ENCODE measurements at places on chromosomes 13 and 19.

DNA sequence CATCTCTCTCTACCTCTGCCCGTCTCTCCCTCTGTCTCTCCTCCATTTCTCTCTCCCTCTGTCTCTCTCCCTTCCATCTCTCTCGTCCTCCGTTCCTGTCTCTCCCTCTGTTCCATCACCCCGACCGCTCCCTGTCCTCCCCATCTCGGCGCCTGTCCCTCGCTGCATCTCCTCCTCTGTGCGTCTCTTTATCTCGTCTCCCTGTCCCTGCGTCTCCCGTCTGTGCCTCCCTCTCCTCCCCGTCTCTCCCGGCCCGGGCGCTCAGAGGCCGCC, 4.6 kb downstream of the GRIN2D start:
- DNase-seq = no peak

DNA sequence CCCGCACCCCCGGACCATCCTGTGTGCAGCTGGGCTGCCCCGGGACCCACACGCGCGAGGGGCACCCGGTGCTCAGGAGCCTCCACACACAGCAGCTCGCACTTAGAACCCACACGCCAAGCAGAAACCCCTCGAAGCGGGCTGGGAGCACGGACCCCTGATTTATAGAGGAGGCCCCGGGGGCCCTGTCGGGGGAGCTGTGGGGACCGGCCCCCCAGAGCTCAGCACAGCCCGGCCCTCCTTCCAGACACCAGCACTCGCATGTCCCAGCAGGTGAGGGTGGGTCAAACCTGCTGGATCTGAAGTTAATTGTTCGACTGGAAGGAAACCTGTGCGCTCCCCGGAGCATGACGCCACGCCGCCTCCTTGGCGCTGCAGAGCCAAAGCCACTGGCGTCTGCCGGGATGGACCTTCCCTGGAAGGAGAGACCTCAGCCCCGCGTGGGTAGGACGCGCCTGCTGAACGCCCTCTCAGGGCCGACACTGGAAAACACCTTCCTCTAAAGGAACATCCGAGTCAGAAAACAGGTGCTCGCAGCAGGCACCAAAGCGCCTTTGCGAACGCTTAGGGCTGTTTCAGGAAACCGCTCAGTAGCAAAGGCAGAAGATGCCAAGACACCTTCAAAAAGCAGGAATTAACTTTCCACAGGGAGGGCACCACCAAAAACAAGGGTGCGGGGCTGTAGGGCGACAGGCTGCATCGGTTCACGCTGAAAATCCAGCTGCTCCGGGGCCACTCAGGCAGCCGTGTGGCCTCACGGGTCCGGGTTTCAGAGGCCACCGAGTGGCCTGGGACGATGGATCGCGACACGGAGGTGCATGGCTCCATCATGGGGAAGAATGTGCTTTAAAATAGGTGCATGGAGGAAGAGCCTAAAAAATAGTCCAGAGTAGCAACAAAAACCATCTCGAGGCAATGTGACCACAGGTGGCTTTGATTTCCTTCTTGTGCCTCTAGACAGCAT, 37.8 kb upstream of the GRTP1 start:
- no peak for DNase-seq

GRCh38 chr13:39528661-39528980, 74.4 kb downstream of the LHFPL6 start:
- DNase-seq = no peak

- DNase-seq = no peak
These were observed 20.8 kb upstream of the EBI3 start for GRCh38 chr19:4208385-4209094.
